ENCODE measurements at places on chromosomes 2 and 18.

- DNase-seq, result peak; percentile 31
Measured at GRCh38 chr18:23838801-23839366, 149.6 kb downstream of the LAMA3 start.

DNA sequence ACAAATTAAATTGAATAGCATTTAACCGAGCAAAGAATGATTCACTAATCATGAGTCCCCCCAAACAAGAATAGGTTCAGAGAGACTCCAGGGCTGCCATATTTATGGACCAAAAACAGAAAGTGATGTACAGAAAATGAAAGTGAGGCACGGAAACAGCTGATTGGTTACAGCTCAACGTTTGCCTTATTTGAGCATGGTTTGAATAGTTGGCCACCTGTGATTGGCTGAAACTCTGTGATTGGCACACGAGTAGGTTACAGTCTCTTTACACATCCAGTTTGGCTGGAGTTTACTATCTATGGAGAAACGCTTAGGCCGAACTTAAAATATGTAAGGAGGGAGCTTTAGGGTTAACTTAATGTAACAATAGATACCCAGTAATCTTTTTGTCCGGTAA, 27.0 kb upstream of the DPYSL5 start:
- no peak for DNase-seq

DNA sequence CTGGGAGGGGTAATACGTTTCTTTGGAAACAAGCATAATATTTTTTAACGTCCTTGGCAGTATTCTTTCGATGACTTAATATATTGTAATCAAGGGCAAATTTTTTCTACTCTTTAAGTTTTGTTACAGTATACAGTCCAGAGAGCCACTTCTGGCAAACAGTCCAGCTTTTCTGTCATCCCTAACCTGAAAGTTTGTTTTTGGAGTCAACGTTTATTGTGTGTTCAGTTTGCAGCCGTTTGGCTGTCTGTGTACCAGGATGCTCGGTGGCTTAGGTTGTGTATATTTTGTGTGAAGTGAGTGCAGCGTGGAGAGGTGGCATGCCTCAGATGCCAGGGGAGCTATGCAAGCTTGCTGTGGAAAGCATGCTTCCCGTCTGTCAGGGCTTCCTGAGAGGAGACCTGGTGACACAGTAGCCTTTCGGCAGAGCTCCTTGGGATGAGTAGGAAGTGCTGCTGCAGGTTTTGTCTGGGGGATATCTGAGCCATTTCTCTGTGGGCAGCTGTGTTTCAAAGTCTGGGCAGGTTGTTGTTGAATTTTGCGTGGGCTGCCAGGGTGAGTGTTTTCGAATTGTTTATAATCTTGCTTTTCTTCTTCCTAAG, 14.7 kb downstream of the MAP3K20 start:
- no peak for DNase-seq

GRCh38 chr2:102736110-102736409, 25.8 kb upstream of the TMEM182 start:
- no peak for DNase-seq

- no peak for DNase-seq
Measured at GRCh38 chr2:109102588-109103233, 26.3 kb upstream of the SH3RF3 start.

DNA sequence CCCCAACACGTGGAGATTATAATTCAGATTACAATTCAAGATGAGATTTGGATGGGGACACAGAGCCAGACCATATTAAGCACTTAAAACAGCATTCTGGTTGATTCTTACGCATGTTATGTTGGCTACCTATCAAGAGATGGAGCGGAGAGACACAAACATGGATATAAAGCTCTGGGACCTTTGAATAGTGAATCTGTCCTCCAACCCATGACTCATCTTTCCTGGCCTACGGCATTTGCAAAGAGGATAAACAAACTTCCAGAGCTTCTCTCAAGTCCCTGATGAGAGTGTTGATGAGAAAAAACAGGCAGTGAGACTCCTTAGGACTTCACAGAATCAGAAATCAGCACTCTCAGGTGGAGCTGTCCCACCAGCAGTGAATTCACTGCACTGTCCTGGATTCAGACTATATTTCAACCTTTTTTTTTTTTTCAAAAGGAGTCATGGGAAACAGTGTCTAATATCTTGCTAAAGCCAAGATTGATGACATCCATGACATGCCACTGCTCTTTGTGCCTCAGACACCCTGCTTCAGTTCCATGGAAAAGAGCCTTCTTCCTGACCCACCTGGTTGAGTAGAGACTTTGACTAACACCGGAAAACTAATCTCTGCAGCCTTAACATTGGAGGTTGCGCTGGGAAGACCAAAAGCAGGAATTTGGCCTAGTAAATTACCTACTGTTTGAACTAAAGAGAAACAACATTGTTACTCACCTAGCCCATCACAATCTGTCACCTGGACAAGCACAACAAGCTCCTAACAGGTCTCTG, 62.1 kb upstream of the NPAS2 start:
- DNase-seq, result peak; percentile 53

GRCh38 chr2:182115258-182115657, 129.6 kb downstream of the PPP1R1C start:
- DNase-seq, result no peak

DNA sequence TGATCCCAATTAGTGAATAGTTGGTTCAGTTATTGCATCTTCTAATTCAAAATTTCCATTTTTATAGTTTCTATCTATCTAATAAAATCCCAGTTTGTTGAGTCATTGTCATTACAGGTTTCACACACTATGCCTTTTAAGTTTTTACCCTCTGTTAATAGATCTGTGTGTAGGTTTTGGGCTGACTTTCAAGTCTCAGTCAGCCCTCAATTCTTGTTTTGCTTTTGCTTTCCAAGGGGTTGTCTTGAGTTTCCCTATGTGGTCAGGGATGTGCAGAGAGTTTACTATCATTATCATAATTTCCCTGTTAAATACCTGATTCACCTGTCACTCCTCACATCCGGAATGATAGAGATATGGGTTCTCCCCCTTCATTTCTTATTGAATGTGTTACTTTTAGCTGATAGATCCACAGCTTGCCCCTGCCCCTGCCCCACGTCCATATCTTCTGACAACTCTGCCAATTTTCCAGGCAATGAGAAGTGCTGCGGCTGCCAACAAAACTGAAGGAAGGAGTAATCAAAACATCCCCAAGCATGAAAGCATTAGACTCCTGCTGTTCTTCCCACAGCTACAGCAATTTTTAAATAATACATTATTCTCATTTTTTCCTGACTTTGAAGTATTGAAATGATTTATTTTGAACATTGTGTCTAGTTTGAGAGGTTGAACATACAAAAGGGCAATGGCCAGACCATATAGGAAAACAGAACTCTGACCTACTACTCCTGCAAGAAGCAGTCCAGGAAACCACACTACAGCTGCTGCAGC, 1064.8 kb downstream of the SUCLG1 start:
- peak; percentile 36 for DNase-seq

GRCh38 chr18:63247506-63247905, 72.1 kb downstream of the BCL2 start:
- no peak for DNase-seq

All from astrocyte of the cerebellum (primary cell).